ENCODE measurements at places on chromosomes 6 and 20.
A peak's percentile ranks its signal among the peaks of the same experiment; 100 is the strongest.

- no peak for DNase-seq
Observed at GRCh38 chr20:15081261-15081660, 743.8 kb upstream of the FLRT3 start.

DNA sequence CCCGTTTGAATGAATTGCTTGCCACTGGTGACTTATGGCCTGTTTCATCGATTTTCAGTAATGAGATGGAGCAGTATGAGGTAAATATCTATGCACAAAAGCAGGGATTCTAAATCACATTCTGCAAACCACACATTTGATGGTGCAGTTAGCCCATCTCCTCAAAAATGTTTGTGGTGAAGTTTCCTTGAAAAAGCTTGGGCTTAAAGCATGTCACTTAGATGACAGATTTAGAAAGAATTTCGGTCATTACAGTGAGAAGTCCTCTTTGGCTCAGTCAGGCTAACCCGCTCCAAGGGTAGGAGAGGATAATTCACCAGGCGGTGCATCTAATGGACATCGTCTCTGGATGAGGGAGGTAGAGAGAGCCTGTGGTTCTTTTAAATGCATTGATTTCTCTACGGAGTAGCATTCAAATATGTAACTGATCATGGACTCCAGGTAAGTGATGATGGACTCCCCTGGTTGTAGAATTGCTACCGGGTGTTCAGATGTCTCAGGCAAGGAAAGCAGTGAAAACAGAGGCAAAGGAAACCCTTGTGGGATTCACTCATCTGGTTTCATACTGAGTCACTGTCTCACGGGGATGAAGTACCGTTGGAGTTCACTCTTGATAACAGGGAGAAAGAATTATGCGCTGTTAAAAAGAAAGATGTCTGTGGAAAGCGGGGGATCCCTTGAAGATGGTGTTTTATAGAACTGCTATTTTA is 65.3 kb downstream of the AIG1 start:
- no peak for DNase-seq

GRCh38 chr20:13025181-13025580 is 16.4 kb downstream of the SPTLC3 start:
- DNase-seq, result no peak

GRCh38 chr6:111666847-111667246 is 61.2 kb upstream of the TRAF3IP2 start:
- no peak for DNase-seq

DNA sequence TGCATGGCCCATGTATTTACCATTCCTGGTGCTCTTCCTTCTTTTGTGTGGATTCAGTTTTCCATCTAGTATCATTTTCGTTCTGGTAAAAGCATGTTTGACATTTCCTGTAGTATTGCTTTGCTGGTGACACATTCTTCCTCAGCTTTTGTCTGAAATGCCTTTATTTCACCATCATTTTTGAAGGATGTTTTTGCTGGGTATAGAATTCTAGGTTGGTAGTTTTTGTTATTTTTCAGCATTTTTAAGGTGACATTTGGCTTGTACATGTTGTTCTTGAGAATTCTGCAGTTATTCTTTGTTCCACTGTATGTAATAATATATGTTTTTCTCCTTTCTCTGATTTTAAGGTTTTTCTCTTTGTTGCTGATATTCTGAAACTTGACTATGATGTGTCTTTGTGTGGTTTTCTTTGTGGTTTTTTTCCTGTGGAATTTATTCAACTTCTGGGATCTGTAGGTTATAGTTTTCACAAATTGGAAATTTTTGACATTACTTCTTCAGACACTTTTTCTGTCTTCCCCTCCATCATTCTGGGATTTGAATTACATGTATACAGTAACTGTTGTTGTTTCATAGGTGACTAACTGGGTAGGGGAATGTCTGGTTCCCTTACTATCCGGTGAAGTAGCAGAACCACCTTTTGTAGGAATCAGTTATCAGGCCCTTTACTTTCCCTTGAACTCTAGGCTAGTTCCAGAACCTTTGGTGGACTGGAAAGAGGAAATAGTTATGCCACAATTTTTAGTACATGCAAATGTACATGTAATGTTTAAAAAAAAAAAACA is 30.2 kb downstream of the SNX9 start:
- DNase-seq, result no peak

GRCh38 chr20:55488593-55488992 is 516.7 kb downstream of the CBLN4 start:
- no peak for DNase-seq

DNA sequence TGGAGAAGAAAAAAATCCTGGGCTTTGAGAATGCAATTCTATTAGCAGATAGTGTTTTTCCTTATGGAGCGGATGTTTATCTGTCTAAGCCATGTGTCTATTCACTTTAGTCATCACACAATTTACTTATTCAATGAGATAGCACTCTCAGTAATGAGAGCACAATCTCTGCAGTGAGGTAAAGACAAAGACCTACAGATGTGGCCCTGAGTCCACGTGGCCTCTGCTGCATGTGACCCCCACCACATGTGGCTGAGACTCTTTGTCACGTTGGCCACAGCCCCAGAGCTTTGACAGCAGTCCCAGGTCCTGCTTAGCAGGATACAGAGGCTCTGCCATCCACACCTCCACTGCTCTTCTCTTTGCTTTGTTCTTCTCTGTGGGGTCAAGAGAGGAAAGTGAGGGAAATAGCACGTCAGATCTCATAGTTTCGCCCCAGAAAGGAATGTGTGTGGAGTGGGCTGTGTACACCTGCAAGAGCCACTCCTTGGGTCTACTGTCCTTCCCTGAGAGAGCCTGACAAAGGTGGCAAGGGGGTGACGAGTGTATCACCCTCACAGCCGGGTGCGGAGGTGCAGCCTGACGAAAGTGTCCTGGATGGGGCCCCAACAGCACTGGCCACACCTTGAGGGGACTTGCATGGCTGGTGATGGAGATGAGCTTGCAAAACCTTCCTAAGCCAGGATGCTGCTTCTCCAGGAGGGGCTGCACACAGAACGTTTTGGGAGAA is 40.7 kb downstream of the ZNF831 start:
- no peak for DNase-seq

GRCh38 chr6:3867641-3868502 is 18.7 kb downstream of the FAM50B start:
- DNase-seq, result no peak

DNA sequence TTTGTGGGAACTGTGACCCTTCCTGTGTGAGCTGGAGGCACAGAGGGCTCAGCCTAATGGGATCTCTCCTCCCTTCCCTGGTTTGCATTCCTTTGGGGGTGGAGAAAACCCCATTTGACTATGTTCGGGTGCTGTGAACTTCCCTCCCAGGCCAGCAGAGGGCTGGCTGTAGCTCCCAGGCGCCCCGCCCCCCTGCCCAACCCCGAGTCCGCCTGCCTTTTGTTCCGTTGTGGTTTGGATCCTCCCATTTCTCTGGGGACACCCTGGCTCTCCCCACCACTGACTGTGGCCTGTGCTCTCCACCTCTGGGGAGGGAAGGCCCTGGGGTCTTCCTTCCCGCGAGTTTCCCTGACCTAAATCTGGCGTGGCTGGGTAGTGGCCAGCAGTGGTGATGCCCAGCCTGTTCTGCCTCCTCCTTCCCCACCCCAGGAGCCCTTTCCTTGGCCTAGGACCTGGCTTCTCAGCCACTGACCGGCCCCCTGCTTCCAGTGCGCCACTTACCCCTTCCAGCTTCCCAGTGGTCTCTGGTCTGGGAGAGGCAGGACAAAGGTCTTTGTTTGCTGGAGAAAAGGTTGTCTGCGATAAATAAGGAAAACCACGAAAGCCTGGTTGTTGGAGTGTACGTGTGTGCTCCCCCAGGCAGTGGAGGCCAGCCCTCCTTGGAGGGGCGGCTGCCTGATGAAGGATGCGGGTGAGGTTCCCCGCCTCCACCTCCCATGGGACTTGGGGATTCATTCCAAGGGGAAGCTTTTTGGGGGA is 4.9 kb downstream of the VEGFA start:
- peak; percentile 76 for DNase-seq

GRCh38 chr20:40251284-40251932 is 437.6 kb downstream of the MAFB start:
- DNase-seq, result peak; percentile 39

- DNase-seq, result no peak
Observed at GRCh38 chr6:3630258-3630835, 121.2 kb downstream of the PXDC1 start.

GRCh38 chr6:36197739-36198221 is 1.2 kb downstream of the BRPF3 start:
- DNase-seq, result no peak

DNA sequence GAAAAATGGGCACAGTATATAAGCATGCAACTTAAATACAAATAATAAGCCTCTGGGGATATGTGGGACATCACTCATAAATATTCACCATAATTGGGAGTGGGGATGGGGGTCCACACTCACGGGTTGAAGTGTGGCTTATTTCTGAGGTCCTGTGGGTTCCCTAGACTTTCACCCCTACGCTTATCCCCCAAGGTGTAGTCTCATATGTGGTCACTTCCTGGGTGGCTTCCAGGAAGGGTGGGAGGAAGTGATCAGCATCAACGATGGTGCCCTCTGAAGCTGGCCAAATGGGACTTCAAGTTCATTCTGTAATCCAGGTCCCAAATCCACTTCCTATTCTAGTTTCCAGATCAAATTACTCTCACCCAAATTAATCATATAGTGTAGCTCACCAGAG is 59.5 kb downstream of the GNAS start:
- DNase-seq, result no peak

DNA sequence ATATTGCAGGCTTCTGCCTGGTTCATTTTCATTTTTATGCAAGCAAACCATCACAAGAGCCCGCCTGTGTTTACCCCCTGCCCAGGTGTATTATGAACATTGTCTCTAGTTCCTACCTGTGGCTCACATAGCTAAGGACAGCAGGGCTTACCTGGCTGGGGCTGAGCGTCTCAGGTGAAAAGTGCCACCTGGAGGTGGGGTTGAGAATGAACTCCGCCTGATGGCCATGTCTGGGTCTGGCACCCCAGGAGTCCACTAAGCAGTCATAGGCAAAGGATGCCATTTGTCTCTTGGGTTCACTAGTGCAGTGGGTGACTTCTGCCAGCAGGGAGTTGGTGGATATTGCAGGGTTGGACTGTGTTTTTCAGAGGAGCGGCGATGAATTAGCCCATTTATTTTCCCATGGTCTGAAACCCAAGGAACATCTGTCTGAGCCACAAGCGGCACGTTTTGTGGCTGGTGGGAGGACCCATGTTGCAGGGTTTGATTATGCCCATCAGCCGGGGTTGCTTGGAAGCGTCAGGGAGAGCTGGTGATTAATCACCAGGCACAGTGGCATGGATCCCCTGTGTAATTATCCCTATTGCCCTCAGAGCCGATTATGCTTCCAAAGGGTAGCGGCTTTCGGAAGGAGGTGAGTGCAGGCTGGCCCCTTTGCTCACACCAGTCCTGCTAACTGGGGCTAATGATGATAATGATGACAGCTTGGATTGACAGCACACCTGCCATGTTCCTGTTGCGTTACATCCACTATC is 92.1 kb downstream of the CDH26 start:
- no peak for DNase-seq

DNA sequence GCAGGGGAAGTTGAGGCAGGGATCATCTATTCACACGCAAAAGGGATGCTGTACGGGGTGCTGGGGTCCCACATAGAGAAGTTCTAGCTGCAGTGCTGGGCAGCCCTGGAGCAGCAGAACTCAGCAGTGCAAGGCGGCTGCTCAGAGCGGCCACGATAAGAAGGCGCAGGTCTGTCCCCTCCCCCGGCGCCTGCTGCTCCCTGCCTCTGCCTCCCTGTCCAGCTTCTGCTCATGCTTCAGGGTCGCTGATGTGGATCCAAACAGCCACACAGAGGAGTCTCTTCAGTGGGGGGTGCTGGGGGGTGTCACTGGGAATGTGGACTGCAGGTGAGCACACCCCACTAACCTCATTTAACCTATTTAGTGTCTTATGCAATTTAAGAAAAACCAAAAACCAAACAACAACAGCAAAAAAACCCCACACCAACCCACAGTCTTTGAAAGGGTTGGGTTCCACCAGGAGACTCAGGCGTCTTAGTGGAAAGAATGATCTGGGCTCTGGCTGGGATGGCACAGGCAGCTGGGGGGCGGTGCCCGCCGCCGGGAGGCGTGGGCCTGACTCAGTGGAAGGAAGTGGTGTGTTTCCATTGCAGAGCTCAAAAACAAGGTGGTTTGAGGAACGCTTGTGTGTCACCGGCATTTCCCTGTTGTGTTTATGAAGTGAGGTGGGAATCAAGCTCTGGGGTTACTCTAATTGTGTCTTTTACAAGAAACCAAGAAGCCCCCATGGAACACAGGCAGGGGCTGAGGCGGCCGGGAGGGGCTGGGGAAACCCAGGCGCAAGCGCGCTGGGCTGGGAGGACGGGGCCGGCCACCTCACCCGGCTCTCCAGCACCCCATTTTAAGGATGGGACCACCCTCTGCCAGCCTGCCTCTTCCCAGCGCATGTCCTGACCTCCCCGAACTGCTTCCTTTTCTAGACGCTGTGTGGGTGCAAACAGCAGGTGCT is 55.1 kb downstream of the IRF4 start:
- peak; percentile 64 for DNase-seq

GRCh38 chr6:138510093-138510492 is 10.8 kb upstream of the NHSL1 start:
- DNase-seq, result no peak

DNA sequence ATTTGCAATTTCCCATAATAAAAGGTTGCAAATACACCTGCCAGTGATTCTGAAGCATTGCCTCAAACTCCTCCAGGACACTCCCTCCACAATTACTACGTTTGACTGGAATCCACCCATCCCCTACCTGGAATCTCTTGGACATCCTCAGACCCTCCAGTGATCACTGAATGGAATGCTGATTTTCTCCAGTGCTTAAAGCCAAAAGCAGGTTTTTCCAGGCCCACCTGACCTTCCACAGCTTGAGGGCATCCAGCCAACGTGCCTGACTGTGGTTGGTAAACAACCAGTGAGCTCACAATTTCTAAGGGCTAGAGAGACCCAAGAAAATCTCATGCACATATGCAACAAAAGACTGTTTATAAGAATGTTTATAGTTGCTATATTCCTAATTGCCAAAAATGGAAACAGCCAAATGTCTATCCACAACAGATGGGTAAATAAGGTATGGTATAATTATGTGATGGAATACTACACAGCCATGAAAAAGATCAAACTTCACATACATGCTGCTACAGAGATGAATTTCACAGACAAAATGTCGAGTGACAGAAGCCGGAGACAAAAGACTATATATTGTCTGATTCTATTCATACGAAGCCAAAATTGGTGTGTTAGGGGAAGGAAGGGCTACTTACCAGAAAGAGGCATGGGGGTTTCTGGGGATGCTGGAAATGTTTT is 147.1 kb upstream of the RREB1 start:
- DNase-seq, result no peak

GRCh38 chr20:25360631-25361286 is 29.9 kb downstream of the ABHD12 start:
- DNase-seq, result no peak

DNA sequence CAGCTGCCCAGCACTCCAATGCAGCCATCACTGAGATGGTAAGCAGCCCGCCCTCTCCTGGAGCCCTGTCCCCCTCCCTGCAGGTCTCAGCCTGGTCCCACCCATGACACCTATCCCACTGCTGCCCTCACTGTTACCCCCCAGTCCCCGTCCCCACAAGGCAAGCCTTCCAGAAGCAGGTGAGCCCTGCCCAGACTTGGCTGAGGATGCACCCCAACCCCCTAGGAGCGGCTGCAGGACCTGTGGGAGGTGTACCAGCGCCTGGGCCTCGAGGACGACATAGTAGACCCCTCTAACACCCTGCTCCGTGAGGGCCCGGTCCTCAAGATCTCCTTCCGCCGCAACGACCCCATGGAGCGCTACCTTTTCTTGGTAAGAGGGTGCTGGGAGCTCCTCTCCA is 9.2 kb downstream of the FGD2 start:
- DNase-seq, result no peak
